DMS153 (cell line): ENCODE measurements at places on chromosomes 5 and 9.

DNA sequence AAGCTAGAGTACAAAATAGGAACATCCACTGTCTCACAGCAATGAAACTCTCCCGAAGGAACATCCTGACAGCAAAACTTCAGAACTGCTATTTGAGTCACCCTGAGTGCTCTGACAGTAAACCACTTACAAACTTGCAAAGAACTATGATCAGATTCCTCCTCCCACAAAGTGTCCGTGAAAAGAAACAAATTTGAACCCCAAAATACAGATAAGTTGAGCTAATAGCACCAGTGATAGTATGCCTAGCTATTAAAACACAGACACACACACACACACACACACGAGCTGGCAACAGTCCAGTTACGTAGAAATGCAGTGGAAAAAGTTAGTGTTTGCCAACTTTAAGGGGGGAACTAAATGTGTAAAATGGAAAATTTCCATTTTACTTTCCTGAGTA lies 3.1 kb upstream of the GLIS3 start:
- DNase-seq: no peak

DNA sequence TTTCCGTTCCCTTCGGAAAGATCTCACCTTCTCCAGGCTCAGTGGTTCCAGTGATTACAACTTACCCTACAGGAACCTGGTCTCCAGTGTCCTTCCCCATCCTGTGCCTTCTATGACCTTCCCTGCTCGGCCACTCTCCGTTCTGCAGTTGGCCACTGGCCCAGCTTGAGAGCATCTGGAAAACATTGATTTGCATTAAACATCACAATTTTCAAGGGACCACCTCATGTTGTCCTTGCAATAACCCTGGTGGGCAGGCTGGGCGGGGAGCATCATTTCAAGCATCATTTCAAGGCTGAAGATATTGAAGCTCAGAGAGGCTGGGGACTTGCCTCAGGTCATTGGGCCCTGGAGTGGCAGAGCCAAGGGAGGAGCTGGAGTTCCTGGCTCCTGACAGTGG lies 177.4 kb downstream of the SEC61B start:
- no peak for DNase-seq

GRCh38 chr5:168613996-168614395 lies 34.8 kb upstream of the PANK3 start:
- no peak for DNase-seq

GRCh38 chr9:110842986-110843385 lies 174.4 kb downstream of the MUSK start:
- DNase-seq: no peak

GRCh38 chr9:33346564-33346963 lies 55.8 kb downstream of the AQP7 start:
- DNase-seq: no peak

GRCh38 chr5:644971-645370 lies 32.8 kb downstream of the CEP72 start:
- DNase-seq: no peak

- DNase-seq: peak; percentile 36
Observed at GRCh38 chr5:65760504-65761275, 38.7 kb downstream of the NLN start.

DNA sequence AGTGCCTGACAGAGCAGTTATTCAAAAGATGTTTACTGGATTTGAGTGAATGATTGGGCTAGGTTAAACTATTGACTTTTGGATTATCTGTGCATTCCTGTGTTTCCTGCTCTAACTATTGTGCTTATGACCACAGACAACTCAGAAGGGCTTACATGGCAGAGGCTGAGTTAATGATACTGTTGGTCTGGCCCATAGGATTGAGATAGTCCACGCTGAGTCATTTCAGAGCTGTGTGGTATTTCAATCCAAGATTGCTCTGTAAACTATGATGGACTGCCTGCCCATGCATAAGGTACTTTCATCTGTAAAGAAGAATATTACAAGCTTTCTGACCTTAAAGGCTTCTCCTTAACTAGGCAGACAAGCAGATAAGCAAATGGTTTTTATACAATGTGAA lies 49.1 kb upstream of the SLIT3 start:
- no peak for DNase-seq

GRCh38 chr5:108430931-108431608 lies 49.2 kb upstream of the FBXL17 start:
- no peak for DNase-seq
